ENCODE measurements at places on chromosomes 7 and 10. TPM values are rescaled to one million over a fixed set of nuclear protein-coding genes. Genes with fewer than 3 reads are reported as not detected.

GRCh38 chr7:115559877-115560276, 470.7 kb downstream of the TFEC start:
- no peak for DNase-seq
- H3K4me3 ChIP-seq = no peak overlapping the region
- peaks cover 55% of the 10 kb centered on the region for H3K4me1 ChIP-seq
- no peak overlapping the region for H3K27ac ChIP-seq
- H3K36me3 ChIP-seq = no peaks in the 10 kb centered on the region

DNA sequence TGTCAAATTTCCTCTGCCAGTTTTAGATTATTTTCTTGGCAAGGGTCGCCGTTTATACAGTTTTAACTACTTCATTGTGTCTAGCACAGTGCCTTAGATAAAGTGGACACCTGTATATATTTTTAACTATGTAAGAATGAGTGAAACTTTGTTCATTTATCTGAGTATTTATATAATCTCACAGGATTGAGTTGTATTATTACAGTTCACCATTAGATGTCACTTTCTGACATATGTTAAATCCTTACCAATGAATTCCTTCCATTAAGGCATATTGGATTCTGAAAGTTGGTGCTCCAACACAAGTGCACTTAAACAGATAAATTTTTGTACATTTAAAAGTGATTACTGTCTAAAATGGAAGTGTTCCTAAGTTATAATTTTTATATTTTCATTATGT, 43.0 kb downstream of the ZMYND11 start:
- no peaks in the 10 kb centered on the region for H3K27me3 ChIP-seq
- peaks cover 13% of the 10 kb centered on the region for H3K4me1 ChIP-seq
- peaks cover 12% of the 10 kb centered on the region for H3K36me3 ChIP-seq
- H3K4me3 ChIP-seq = no peak overlapping the region
- DNase-seq = no peak
- no peak overlapping the region for H3K27ac ChIP-seq

DNA sequence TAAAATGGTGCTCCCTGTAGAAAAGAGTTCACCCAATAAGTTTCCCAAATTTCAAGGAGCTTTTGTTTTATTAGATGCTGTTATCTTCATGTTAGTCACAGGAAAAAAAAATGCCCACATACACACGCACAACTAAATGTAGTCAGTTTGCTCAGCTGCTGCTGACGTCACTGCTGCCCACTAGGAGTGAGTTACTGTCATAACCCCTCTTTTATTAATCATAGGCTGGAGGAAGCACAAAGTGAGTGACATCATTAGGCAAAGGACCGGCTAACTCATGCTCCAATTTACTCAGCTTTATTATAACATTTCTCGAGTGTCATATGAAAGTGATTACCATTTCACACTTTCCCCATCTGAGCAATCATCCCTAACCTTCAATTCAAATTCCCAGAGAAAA, 6.7 kb upstream of the INHBA start:
- DNase-seq = no peak
- no peaks in the 10 kb centered on the region for H3K27me3 ChIP-seq

Gene HOXA10
- not detected for total RNA-seq

Gene IGFBP1
- 1.9 TPM for total RNA-seq

Gene HOXA11
- not detected for total RNA-seq

Data from osteocyte (in vitro differentiated cells).